ENCODE measurements at places on chromosomes 2 and 18.

DNA sequence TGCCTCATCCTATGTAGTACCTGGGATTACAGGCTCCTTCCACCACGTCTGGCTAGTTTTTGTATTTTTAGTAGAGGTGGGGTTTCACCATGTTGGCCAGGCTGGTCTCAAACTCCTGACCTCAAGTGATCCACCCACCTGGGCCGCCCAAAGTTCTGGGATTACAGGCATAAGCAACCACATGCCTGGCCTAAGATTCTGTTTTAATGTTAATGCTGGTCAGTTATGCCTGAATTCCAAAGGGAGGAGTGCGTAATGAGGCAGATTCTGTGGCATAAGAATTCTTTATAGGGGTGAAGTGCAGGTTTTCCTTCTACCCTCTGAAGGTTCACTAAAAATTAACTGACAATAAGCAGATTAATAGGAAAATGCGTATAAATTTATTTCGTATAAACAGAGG lies 1343.8 kb upstream of the LRRTM1 start:
- DNase-seq, result no peak

DNA sequence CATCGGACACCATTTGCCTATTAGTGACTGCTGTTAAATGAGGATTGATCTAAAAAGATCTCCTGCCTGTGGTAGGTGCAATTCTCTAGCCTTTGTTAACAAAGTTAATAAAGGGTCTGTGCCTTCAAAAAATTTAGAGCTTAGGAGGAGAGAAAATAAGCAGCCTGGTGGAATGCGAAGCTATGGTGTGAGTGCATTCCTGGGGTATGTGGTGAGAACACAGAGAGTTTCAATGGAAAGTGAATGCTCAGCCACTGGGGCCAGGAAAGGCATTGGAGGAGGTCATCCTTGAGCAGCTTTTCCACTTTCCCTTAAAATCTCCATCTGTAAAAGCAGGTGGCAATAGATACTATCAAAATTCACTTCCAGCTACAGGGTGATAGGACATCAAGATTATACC lies 331.2 kb upstream of the LRATD1 start:
- DNase-seq, result no peak

DNA sequence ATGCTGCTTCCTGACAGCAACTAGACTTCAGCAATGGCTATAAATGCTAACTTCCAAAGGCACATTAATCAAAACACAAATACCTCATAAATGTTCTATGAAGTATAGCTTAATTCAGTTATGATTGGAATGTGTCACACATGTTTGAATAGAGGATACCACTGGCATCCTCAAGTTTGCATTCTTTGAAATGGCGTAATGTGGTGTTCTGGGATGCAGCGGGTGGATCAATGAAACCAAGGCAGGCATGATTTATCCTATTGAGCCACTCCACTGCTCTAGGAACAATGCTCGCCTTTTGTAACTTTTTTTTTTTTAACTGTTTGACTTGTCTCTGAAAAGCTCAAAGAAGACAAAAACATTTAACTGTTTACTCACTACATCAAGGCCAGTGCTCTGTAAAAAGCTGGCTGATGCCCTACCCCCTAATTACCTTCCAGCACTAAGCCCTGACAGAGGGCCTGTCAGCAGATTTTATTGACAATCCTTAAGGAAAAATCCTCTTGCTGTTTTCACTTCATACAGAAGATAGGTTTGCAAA lies 278.8 kb upstream of the SESTD1 start:
- peak; percentile 36 for DNase-seq

DNA sequence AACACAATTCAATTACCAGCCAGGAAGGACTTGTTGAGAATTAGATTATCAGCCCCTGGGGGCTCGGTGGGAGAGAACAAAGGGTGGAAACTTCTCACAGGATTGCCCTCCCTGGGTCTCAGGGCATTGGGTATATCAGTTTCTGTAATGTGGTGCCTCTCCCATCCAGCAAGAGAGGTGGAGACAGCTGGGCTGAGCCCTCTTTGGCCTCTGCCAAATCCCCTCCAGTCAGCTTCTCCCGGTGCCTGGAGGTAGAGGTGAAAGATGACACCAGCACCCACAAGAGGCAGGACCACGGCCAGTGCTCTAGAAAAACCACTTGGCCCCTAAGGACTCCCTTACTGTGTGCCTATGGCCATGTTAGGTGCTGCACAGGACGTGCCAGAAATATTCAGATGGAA lies 179.7 kb downstream of the HAUS1 start:
- peak; percentile 70 for DNase-seq

- no peak for DNase-seq
These were observed 157.2 kb upstream of the COPS8 start for GRCh38 chr2:236928380-236929037.

GRCh38 chr18:72458271-72458670 lies 85.9 kb downstream of the CBLN2 start:
- no peak for DNase-seq

- DNase-seq, result peak; percentile 12
These were observed 96.5 kb downstream of the EPB41L5 start for GRCh38 chr2:120109186-120110061.

DNA sequence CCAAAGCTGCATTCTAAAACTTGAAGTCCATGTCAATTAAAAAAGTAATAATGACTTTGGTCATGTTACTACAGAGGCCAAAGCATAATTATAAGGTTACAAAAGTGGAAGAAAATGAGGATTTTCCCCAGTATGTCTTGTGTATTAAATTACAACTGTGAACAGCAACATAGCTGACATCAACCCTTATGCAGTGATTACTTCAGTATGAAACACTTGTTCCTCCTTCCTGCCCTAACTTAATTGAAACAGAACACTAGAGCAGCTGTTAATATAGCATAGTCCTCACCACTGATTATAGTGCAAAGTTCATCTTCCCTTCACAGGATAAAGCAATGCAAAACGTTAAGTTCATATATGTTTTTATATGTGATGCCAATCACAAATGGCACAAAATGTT lies 29.9 kb downstream of the EPB41L3 start:
- DNase-seq, result no peak

Data from DMS79 treated with DMSO at 0.1 percent for 48 hours (cell line).